NCI-H1092 (cell line): ENCODE measurements at places on chromosomes 5 and 9.

DNA sequence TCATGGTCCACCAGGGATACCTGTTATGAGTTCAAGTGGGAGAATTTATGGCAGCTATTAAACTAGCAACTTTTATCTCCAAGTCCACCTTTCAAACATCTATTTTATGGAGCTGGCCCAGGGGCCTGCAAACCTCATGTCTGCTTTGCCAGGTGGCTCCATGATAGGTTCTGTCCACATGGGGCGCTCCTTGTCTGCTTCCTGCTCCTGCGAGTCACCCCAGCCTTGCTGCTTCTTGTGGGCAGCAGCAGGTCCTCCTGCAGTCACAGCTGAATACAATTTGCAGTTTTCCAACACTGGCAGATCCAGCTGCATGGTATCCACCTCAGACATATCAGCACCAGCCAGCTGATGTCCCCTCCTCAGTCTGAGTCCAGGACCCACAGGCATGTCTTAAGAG is 39.6 kb upstream of the FRRS1L start:
- DNase-seq: no peak

GRCh38 chr5:138033907-138034306 is 1.0 kb upstream of the FAM13B start:
- no peak for DNase-seq

DNA sequence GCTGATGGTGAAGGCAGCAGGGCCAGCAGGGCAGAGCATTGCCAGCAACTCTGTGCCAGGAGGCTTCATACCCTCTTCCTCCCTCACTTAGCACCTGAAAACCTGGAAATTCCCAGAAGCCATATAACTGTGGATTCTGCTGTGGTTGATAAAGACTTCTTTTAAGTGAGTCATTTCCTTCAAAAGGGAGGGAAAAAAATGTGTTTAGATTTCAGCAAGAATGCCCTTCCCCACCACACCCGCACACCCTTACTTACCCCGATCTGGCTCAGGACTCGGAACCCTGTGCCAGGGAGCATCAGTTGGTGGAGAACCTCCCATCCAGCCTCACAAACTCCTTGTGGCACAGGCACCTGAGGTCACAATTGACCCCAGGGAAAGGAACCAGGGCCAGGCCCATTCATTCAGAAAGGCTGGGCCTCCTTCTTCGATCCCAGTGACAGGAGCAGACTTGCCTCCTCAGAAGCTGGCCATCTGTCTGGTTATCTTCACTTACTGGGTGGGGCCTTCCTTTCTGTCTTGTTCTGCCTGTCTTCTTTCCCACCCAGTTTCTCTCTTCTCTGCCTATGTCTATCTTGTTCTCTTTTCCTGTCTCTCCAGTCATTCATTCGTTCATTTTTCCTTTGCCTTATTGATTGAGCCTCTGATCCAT is 62.6 kb downstream of the PLAC8L1 start:
- DNase-seq: no peak

- DNase-seq: no peak
Measured at GRCh38 chr9:137788561-137789294, 88.9 kb upstream of the CACNA1B start.

DNA sequence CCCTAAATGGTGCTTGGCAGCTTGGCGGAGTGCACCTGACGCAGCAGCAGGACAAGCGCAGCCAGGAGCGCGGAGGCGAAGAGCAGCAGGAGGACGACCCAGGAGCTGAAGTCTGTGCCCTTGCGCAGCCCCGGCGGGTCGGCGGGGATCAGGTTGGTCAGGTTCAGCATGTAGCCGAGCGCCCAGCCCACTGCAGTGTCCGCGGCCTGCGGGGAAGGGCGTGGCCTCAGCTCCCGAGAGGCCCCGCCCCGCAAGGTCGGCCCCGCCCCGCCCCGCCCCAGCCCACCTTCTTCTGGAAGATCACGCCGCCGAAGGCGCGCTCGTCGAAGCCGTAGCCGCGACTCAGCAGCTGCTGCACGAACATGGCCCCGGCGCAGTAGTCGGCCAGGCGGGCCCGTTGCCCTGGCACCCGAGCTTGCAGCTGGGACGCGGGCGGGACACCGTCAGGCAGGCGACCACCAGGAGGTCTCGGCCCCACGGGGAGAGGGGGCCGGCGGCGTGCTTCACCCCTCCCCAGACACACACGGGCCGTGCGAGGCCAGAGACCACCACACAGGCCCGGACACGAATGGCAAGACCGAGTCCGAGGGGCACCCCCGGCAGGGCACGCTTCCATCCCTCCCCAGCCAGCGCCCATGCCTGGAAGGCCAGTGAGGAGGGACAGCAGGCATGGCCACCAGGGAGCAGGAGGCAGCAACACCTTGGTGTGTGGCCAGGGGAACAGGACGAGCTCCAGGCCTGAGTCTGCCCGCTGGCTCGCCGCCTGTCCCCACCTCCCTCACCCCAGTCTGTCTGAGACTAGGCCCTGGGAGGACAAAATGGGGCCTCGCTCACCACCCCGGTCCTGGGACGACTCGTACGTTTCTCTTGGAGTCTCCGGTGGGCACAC is 2.9 kb upstream of the NPDC1 start:
- DNase-seq: no peak

- DNase-seq: no peak
Measured at GRCh38 chr5:156893517-156893916, 43.4 kb downstream of the PPP1R2B start.

DNA sequence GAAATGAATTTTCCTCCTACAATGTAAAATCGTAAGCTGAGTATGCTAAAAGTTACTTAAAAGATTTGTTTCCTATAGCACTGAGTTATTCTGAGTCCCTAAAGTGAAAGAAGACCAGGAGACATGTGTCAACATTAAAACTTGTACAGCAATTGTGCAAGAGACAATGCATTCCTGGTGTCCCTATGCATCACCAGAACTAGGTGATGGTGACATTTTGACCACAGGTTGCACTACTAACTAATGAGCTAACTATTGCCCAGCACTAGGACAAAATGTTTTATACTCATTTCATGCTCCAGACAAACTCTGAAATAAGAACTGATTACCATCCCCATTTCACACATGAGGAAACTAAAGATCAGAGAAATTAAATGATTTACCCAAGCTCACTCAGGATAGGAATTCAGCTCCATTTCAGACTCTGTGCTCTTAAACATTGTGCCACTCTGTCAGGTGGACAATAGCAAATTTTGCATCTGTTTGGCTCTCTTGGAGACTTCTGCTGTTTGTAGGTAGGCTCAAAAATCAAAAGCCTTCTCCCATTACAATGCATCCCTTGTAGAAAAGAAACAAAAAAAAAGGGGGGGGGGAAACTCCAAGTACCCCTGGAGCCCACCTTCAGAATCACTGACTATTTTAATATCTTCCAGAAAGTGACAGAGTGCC is 269.2 kb downstream of the ACTL7B start:
- DNase-seq: no peak

- DNase-seq: no peak
Measured at GRCh38 chr5:11904265-11904906, at the start of gene CTNND2. Gene CTNND2, minus strand, starts transcription at chr5:11904446. Its CDS starts 593 bp downstream, at chr5:11903853.

GRCh38 chr5:12292610-12293204 is 388.5 kb upstream of the CTNND2 start:
- DNase-seq: no peak

- no peak for DNase-seq
Measured at GRCh38 chr5:120405923-120406322, 58.2 kb upstream of the PRR16 start.

- no peak for DNase-seq
Measured at GRCh38 chr9:34741628-34742027, 31.7 kb upstream of the CCL21 start.

DNA sequence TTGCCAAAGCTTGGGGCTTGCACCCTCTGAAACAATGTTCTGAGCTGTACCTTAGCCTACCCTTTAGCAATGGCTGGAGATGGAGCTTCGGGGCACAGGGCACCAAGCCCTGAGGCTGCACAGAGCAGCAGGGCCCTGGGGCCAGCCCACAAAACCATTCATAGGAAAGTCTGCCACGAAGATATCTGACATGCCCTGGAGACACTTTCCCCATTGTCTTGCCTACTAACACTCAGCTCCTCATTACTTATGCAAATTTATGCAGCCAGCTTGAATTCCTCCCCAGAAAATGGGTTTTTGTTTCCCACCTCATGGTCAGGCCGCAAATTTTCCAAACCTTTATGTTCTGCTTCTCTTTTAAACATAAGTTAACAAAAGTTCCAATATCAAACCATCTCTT is 105.7 kb downstream of the DTWD2 start:
- no peak for DNase-seq

GRCh38 chr5:134240421-134240962 is 14.6 kb upstream of the PPP2CA start:
- DNase-seq: peak; percentile 8

- no peak for DNase-seq
Measured at GRCh38 chr9:89234205-89235067, 55.8 kb upstream of the SHC3 start.

GRCh38 chr9:132242621-132243155 is 80.8 kb downstream of the NTNG2 start:
- DNase-seq: no peak

GRCh38 chr9:74598874-74599273 is 101.7 kb downstream of the RORB start:
- DNase-seq: no peak

DNA sequence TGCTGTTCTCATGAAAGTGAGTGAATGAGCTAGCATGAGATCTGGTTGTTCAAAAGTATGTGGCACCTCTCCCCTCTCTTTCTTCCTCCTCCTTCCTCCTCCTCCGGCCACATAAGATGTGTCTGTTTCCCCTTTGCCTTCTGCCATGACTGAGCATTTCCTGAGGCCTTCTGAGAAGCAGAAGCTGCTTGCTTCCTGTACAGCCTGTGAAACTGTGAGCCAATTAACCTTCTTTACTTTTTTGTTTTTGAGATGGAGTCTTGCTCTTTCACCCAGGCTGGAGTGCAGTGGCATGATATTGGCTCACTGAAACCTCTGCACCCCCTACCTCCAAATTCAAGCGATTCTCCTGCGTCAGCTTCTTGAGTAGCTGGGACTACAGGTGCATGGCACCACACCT is 6.1 kb downstream of the S100Z start:
- no peak for DNase-seq

DNA sequence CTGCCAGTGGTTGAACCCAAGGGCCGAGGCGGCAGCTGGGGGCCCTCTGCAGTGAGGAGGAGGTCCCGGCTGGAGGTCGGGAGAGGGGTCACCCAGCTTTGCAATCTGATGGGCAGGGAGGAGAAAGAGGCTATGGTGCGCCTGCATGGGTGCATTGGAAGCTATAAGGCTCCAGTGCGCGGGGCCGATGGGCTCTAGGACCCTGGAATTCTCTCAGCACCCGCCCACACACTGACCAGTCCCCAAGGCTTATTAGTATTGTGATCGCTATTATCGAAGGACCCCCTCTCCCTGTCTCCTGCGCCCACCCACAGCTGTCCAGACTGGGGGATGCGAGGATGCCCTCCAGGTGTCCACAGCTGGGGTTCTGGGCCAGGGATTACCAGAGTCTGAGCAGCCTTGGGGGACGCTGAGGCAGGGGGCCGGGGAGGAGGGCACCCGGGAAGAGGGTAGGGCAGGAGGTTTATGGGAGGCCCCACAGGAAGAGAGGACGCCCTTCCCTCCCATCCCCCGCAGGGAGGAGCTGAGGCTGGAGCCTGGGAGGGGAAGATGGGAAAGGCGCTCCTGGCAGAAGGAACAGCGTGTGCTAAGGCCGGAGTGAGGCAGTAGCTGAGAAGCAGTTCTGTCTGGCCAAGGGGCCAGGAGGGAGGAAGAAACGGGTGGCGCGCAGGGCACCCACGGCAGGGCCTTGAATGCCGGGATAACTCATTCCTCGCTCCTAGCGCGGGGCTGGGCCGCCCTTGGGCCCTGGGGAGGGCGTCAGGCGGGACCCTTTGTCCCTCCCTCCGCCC is 24.2 kb downstream of the C9orf50 start:
- DNase-seq: no peak

DNA sequence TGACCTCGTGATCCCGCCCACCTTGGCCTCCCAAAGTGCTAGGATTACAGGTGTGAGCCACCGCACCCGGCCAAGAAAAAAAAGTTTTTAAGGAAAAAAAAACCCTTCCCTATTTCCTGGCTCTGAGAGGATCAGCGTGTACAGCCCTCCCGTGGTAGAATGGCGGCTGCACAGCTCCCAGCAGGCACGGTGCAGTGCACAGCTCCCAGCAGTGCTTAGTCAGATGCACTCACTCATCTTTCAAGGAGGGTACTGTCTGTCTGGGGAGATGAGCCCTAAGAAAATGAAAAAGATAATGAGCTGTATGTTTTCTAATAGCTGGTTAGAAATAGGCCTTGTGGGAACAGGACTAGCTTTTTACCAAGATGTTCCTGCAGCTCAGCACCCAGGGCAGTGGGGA is 36.7 kb upstream of the SLC2A8 start:
- DNase-seq: no peak

GRCh38 chr5:172186114-172186695 is 1.8 kb downstream of the STK10 start:
- no peak for DNase-seq

GRCh38 chr9:8907868-8908267 is 1108.3 kb upstream of the DMAC1 start:
- DNase-seq: no peak

- DNase-seq: no peak
Measured at GRCh38 chr5:64958757-64959391, 190.1 kb downstream of the CWC27 start.

GRCh38 chr5:127871503-127872153 is 168.4 kb downstream of the CCDC192 start:
- DNase-seq: no peak

GRCh38 chr5:83204651-83205050 is 127.3 kb downstream of the XRCC4 start:
- DNase-seq: no peak

DNA sequence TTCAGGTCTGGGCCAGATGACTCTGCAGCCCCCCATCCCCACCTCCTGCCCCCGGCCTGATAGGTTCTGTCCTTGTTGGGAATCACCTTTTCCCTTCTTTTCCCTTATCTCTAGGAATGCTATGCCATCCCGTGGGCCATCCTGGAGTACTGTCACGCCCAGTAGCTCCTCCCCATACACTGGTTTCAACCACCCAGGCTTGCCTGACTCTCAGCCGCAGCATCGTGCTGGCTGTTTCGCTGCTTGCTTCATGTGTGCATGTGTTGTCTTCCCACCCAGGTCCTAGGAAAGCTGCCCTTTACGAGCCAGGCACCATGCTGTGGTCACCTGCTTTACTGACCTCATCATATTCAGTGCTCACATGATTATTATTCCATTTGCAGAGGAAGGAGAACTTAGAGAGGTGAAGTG is 71.8 kb downstream of the ANGPTL2 start:
- no peak for DNase-seq

GRCh38 chr9:72704688-72705375 is 183.4 kb downstream of the TMC1 start:
- DNase-seq: no peak
